ENCODE measurements at places on chromosomes 5 and 9.

GRCh38 chr5:74652576-74652975, 12.0 kb upstream of the ENC1 start:
- DNase-seq = no peak

- no peak for DNase-seq
Observed at GRCh38 chr9:111360881-111361280, 30.9 kb upstream of the OR2K2 start.

DNA sequence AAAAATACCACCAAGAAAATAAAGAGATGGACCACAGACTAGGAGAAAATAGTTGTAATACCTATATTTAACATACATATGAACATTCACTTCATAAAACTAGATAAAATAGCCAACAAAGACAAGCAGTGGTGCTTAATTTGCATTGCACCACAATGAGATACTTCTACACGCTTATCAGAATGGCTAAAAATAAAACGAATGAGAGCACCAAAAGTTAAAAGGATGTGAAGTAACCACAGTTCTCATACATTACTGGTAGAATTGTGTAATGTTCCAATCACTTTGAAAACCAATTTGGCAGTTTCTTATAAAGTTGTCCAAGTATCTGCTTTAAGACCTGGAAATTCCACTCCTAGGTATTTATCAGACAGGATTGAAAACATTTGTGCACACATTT, 198.9 kb upstream of the SGCD start:
- DNase-seq = no peak

GRCh38 chr9:116103976-116104820, 49.4 kb upstream of the PAPPA start:
- no peak for DNase-seq

DNA sequence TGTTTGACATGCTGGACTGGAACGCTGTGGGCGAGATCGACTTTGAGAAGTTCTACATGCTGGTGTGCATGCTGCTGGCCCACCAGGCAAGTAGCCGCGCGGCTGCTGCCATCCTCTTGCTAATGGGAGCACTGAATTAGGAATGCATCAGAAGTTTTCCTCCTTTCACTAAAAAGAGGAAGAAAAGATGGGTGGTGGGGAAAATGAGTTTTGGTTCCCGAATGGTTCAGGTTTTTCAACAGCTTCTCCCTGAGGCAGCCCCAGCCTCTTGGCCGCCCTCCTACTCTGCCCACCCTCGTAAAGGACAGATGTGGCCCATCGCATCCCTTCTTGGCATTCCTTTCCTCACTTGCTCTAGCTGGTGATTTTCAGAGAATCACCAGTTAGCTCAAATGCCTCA, 5.5 kb downstream of the EFCAB9 start:
- no peak for DNase-seq

- no peak for DNase-seq
Observed at GRCh38 chr9:592225-592624, 249.3 kb upstream of the DMRT1 start.

- no peak for DNase-seq
Observed at GRCh38 chr5:20056933-20057332, 68.9 kb upstream of the CDH18 start.

GRCh38 chr5:179805070-179805528, 1.6 kb downstream of the MGAT4B start:
- no peak for DNase-seq

- no peak for DNase-seq
Observed at GRCh38 chr5:173055722-173055982, 500 bp upstream of the CREBRF start.

GRCh38 chr5:79999722-80000121, 8.7 kb upstream of the MTX3 start:
- DNase-seq = no peak

DNA sequence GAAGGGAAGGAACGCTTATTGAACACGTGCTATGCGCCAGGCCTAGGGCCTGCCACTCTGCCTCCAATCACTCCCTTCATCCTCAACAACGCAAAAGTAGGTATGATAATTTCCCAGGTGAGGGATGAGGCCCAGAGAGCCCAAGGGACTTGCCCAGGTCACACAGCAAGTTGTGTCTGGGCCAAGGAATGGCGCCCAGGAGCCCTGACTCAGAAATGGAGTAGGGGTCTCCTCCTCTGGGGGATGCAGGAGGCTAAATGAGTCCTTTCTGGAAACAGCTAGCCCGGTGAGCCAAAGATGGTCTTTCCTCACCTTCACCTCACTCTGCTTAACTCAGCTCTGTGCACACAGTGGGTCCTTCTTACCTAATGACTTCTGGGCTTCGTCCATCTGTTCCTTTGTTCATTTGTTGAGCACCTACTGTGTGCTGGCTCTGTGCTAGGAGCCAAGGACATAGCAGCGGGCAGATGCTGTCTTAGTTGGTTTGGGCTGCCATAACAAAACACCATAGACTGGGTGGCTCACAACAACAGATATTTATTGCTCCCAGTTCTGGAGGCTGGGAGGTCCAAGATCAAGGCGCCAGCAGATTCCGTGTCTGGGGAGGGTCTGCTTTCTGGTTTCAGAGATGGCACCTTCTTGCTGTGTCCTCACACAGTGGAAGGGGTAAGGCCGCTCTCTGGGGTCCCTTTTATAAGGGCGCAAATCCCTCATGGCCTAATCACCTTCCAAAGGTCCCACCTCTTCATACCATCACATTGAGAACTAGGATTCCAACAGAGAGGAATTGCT, 22.3 kb upstream of the NEURL1B start:
- DNase-seq = no peak

DNA sequence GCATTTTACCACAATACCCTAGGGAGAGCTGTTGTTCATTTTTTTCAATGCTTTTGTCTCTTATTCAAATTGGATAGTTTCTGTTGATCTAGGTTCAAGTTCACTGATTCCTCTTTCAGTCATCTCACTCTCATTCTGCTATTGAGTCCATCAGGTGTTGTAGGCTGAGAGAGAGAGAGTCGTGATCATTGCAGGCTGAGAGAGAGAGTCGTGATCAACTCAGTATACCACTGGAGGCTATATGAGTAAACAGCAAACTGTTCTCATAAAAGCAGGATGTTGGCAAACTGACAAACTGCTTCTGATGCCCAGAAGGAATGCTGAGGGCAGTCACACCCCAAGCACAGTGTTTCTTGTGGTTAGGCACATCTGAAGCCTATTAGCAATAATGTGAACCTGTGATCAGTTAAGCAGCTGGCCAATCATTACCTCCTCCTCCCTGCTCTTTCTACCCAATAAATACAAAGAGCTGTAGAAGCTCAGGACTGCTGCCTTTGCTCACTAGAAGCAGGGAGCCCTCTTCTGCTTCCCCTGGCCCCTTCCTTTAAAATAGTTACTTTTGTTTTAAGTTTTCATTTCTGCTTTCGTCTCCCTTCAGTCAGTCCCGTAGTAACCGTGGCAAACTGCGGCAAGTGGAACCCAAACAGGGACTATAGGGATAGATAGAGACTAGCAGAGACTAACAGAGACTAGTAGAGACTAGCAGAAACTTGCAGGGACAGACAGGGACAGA, 476.1 kb upstream of the ACO1 start:
- DNase-seq = no peak

- no peak for DNase-seq
Observed at GRCh38 chr5:93807846-93808245, 66.4 kb upstream of the POU5F2 start.

DNA sequence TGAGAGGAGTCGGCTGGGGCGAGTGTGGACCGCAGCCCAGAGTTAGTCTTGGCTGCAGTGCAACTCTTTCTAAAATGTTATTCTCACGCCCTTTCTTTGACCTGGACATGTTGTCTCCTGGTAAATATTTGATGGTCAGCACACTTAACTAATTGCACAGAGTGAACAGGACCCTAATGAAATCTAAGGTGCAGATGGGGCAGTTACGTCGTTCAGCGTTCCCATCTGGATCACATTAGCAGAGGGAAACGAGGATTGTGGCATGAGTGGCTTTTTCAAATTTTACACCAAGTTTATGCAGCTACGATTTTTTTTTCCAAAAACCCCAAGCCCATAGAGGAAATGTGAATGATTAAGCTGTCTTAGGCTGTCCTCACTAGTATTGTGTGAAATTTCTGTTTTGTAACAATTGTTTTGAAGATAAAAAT, 483 bp downstream of the C9orf85 start:
- no peak for DNase-seq

DNA sequence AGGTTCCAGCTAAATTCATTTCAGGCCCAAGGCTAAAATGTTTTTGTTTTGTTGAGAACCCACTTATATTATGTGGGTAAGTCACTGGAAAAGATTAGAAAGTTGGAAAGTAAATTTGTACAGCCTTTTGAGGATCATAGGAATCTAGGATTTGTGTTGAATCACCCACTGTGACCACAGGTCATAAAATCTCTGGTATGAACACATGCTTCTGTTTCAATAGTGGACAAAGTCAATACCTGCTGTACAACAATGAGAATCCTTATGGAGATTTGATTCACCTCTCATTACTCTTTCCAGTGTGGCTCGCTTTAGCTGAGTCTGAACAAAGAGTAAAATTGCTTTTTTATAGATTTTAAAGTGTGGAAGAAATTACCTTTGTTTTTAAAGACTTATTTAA, 369.5 kb downstream of the TMEM167A start:
- no peak for DNase-seq

DNA sequence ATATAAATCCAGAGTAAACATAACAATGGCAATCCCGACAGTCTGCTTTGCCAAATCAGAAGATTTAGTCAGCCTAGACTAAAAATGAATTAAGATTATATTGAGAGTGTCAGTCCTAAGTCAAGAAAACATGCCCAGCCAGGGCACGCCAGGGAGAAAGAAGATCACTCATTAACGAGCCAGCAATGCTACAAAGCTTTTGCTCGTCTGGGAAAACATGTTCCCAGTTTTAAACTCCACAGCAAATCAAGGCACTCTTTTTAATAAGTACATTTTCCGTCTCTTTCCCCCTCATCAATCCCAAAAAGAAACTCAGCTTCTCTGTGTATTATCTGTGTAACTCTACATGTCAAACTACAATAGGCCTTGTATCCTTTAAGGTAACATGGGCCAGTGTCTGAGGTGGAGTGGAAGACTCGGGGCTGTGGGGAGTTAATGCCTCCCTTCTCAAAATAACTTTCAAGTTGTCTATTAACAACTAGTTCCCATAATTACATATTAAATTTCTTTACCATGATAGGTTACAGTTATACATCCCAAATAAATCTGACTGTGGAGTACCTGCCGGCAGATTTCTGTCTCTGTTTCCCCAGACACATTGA, 40.9 kb downstream of the NFIB start:
- DNase-seq = no peak

DNA sequence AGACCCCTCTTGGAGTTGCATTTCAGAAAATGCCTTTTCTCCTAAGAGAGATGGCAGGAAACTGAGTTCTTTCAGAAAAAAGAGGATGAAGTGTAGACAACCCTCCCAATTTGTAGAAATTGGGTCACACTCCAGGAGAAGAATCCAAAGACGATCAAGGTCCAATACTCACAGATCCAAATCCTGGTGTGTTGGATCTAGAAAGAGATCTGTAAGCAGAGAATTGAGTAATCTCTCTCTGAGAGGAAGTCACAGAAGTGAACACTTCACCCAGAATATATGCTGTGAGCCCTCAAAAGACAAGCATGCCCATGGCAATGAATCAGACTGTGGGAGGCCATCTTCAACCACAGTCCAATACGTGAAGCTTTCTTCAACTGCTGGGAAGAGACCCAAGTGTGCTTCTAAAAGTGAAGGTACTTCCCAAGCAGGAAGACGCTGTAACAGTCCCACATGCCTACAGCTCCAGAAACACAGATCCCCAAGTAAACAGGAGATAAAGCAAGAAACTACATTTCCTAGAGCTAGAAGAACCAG, 182.7 kb downstream of the SMC2 start:
- DNase-seq = no peak

DNA sequence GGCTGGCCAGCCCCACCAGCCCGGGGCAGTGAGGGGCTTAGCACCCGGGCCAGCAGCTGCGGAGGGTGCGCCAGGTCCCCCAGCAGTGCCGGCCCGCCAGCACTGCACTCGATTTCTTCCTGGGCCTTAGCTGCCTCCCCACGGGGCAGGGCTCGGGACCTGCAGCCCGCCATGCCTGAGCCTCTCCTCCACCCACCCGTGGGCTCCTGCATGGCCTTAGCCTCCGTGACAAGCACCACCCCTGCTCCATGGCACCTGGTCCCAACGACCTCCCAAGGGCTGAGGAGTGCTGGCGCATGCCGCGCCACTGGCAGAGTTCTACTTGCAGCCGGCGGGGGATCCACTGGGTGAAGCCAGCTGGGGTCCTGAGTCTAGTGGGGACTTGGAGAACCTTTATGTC, 452.6 kb downstream of the AGTPBP1 start:
- DNase-seq = no peak

DNA sequence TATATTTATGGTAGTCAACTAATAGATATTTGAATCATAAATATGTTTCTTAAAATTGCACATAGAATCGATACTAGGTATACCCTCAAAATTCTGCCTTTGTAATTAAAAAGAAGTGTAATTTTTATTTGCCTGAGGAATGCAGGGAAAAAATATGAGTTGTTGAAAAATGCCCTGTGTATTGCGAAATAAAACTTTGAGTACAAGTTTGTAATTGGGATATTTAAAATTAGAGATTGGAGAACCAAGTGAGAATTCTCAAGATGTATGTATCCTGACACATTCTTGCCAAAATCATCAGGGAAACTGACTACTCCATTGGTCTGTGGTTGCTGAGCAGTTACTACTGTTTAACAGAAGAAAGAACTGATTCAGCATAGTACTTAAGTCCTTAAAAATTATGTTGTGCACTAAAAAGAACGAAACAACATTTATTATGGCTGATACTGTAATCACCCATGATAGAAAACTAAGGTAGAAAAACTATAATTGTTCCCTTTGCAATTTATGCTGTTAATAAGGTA, 36.0 kb downstream of the ST8SIA4 start:
- DNase-seq = no peak

DNA sequence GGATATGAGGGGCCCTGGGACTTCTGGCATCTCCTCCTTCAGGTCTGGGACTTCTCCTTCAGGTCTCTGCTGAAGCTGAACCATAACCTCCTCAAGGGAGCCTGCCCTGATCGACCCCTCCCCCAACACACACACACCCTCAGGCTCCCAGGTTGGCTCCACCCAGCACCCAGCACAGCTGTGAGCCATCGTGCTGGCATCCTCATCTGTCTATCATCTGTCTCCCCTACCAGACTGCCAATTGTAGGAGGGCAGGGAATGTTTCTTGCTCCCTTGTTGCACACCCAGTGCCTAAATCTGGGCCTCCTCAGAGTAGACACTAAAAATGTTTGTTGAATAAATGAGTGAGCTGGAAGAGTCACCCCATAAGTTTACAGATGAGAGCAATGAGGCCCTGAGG, 71.4 kb downstream of the LRSAM1 start:
- DNase-seq = no peak

- no peak for DNase-seq
Observed at GRCh38 chr9:93048566-93049448, 9.7 kb upstream of the SUSD3 start.

DNA sequence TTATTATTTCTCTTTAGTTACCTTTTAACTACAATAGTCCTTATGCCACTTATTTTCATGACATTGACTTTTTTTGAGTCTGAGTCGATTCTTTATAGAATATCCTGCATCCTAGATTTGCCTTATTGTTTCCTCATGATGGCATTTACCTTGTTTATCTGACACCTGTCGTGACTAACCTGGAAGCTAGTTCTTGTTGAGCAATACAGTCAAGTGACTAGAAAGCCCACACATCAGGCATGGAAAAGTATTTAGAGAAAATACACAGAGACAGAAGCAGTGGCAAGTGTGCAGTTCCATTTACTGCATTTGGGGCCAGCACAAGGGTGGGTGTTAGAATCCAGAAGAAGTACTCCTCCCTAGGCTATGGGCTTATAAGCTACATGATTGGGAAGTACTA, 97.8 kb downstream of the ERMP1 start:
- DNase-seq = no peak

All from CD4-positive, alpha-beta T cell treated with Interleukin-15 for 1 hour (primary cell).